Neural crest cell (in vitro differentiated cells): ENCODE measurements at places on chromosomes 12 and 14. TPM values are rescaled to one million over a fixed set of nuclear protein-coding genes. Genes with fewer than 3 reads are reported as not detected.

GRCh38 chr12:13686260-13686659 lies 295.1 kb downstream of the GRIN2B start:
- H3K4me1 ChIP-seq = no peaks in the 10 kb centered on the region
- no peak overlapping the region for H3K4me3 ChIP-seq
- H3K27ac ChIP-seq = no peak overlapping the region
- H3K27me3 ChIP-seq = peaks cover 5% of the 10 kb centered on the region

GRCh38 chr14:96660667-96661066 lies 136.5 kb upstream of the VRK1 start:
- no peak for DNase-seq
- no peaks in the 10 kb centered on the region for H3K36me3 ChIP-seq
- H3K4me3 ChIP-seq = no peak overlapping the region
- no peak overlapping the region for H3K27ac ChIP-seq
- H3K4me1 ChIP-seq = peaks cover 6% of the 10 kb centered on the region

GRCh38 chr14:95255487-95255886 lies 64.2 kb downstream of the CLMN start:
- H3K27ac ChIP-seq = peak overlapping the region; percentile 2
- DNase-seq = peak; percentile 58
- no peaks in the 10 kb centered on the region for H3K36me3 ChIP-seq
- H3K27me3 ChIP-seq = no peaks in the 10 kb centered on the region

- no peak for DNase-seq
- no peaks in the 10 kb centered on the region for H3K27me3 ChIP-seq
- H3K27ac ChIP-seq = no peak overlapping the region
- H3K4me3 ChIP-seq = no peak overlapping the region
- no peaks in the 10 kb centered on the region for H3K4me1 ChIP-seq
- H3K36me3 ChIP-seq = peaks cover 8% of the 10 kb centered on the region
Observed at GRCh38 chr14:102279282-102279681, 25.7 kb downstream of the MOK start.

- peaks cover 3% of the 10 kb centered on the region for H3K36me3 ChIP-seq
- no peak overlapping the region for H3K27ac ChIP-seq
- H3K27me3 ChIP-seq = no peaks in the 10 kb centered on the region
- H3K4me3 ChIP-seq = no peak overlapping the region
Observed at GRCh38 chr14:74065746-74066575, 18.3 kb downstream of the ALDH6A1 start.

DNA sequence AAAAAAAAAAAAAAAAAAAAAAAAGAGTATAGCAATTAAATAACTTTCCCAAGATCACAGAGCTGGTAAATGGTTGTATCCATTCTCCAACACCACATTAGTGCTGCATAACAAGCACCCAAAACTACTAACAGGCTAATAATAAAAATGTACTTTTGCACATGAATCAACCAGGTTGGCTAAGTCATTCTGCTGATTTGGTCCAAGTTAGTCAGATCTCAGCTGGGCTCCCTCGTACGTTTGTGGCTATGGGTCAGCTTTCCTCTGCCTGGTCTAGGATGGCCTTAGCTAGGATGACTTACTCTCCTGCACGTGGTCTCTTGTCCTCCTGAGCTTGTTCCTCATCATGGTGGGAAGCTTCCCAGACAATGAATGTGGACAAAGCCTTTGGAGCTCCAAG lies 7.9 kb upstream of the PLEKHG6 start:
- no peak overlapping the region for H3K27ac ChIP-seq
- no peaks in the 10 kb centered on the region for H3K36me3 ChIP-seq
- no peak for DNase-seq
- H3K27me3 ChIP-seq = peaks cover 4% of the 10 kb centered on the region
- no peak overlapping the region for H3K4me3 ChIP-seq
- H3K4me1 ChIP-seq = peaks cover 10% of the 10 kb centered on the region

DNA sequence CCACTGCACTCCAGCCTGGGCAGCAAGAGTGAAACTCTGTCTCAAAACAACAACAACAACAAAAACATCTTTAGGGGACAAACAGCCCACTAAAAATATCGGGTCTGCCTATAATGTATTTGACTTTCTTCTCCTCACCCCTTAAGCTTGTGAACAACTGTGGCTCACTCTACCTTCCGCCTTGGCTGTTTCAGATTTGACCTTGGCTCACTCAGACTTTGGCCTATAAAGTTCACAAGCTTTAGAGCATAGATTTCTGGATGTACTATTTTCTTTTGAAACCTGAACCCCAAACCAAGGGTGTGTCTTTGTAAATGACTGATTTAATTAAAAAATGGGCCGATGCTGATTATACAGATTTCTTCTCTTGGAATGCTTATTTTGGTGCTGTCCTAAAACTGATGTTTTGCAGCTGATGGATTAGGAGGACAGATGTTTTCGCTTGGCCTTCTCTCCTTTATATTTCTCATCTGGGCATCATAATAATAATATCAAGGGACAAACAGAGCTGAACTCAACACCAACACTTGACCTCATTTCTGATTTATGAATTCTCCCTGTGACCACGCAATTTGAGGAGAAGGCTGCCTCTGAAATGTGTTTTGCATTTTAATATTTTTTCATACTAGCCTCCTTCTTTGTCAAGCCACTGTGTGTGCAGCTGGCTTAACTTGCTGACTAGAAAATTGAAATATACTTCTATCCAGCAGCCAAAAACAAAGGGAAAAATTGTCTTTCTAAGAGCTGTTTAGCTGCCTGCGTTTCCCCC lies 40.2 kb upstream of the RASSF3 start:
- no peaks in the 10 kb centered on the region for H3K27me3 ChIP-seq
- no peak for DNase-seq
- no peak overlapping the region for H3K27ac ChIP-seq
- H3K4me1 ChIP-seq = no peaks in the 10 kb centered on the region
- peaks cover 4% of the 10 kb centered on the region for H3K36me3 ChIP-seq

Gene CDK17
- total RNA-seq = 32.8 and 33.4 TPM in 2 replicates

Gene NANOG
- total RNA-seq = 0.05 TPM in 1 of 2 replicates, not detected in the other

Gene LPAR5
- total RNA-seq = not detected in 2 replicates

- peaks cover 3% of the 10 kb centered on the region for H3K36me3 ChIP-seq
- H3K4me3 ChIP-seq = peak overlapping the region; percentile 47
- peaks cover 45% of the 10 kb centered on the region for H3K4me1 ChIP-seq
- peak overlapping the region; percentile 97 for H3K27ac ChIP-seq
Observed at GRCh38 chr12:89280833-89281538, 71.3 kb downstream of the DUSP6 start.

- DNase-seq = no peak
- H3K27me3 ChIP-seq = peaks cover 34% of the 10 kb centered on the region
- peaks cover 19% of the 10 kb centered on the region for H3K36me3 ChIP-seq
Observed at GRCh38 chr12:44873898-44874297, 2.2 kb downstream of the NELL2 start.

- H3K4me1 ChIP-seq = no peaks in the 10 kb centered on the region
- no peaks in the 10 kb centered on the region for H3K36me3 ChIP-seq
- no peak overlapping the region for H3K27ac ChIP-seq
- H3K4me3 ChIP-seq = no peak overlapping the region
- H3K27me3 ChIP-seq = no peaks in the 10 kb centered on the region
- DNase-seq = no peak
Observed at GRCh38 chr14:76422662-76423061, 46.7 kb downstream of the ESRRB start.

GRCh38 chr12:74917743-74918142 lies 291.9 kb downstream of the KCNC2 start:
- no peak for DNase-seq
- no peaks in the 10 kb centered on the region for H3K36me3 ChIP-seq
- H3K27me3 ChIP-seq = no peaks in the 10 kb centered on the region
- H3K4me1 ChIP-seq = no peaks in the 10 kb centered on the region
- H3K27ac ChIP-seq = no peak overlapping the region

GRCh38 chr14:102683399-102684297 lies 91.2 kb downstream of the RCOR1 start:
- DNase-seq = no peak
- peaks cover 8% of the 10 kb centered on the region for H3K4me1 ChIP-seq
- no peaks in the 10 kb centered on the region for H3K27me3 ChIP-seq
- no peak overlapping the region for H3K27ac ChIP-seq
- peaks cover 5% of the 10 kb centered on the region for H3K36me3 ChIP-seq
- no peak overlapping the region for H3K4me3 ChIP-seq

DNA sequence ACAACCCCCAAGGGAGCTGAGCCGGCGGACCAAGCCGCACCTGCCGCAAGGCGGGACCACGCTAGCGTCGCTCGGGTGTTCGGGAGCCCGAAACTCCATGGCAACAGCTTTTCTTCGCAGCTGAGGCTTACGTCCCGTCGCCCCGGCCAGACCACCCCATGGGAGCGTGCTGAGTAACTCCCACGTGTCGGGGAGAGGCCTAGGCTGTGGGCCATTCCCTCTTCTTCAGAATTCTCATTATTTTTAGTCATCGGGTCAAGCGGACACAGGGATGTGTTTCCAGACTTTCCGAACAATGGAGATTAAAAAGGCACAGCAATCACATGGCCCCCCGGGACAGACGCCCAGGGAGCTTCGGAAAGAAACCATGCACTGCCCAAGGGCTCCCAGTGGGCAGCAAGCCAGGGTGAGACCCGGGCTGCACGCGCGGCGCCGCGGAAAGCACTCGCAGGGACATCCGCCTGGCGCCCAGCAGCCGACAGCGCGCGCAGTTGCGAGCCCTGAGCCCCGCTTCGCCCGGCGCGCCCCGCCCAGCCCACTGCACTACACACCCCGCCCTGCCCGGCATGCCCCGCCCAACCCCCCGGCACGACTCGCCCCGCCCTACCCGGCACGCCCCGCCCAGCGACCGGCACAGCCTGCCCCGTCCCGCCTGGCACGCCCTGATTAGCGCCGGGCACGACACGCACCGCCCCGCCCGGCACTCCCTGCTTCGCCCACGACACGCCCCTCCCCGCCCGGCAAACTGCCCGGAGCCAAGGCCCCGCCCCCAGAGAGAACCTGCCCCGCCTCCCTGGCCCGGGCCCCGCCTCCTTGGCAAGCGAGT lies 422 bp upstream of the AK7 start:
- peaks cover 15% of the 10 kb centered on the region for H3K27me3 ChIP-seq
- no peaks in the 10 kb centered on the region for H3K36me3 ChIP-seq
- H3K4me1 ChIP-seq = peaks cover 17% of the 10 kb centered on the region
- DNase-seq = peak; percentile 99
- H3K27ac ChIP-seq = peak overlapping the region; percentile 60
- peak overlapping the region; percentile 91 for H3K4me3 ChIP-seq

DNA sequence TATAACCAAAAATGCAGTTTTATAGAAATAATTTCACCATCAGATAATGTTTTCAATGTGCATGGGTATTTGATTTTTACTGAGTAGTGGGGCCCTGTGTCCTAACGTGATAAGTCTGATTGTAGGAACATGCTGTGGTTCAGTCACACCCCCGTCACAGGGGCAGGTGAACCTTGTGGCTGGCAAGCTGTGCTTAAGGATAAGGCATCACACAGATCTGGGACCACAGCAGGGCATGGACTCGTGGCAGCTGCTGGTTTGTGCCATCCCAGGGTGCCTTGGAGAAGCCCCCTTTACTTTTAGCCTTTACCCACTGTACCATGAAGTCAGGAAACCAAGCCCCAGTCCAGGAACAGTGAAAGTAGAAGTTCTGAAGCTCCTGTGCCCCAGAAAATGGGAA lies 16.7 kb downstream of the CCNK start:
- H3K36me3 ChIP-seq = peaks cover 9% of the 10 kb centered on the region
- no peaks in the 10 kb centered on the region for H3K4me1 ChIP-seq
- H3K27me3 ChIP-seq = no peaks in the 10 kb centered on the region
- no peak overlapping the region for H3K27ac ChIP-seq

Gene NDUFA12
- 124 and 127 TPM in 2 replicates for total RNA-seq

Gene GPR65
- total RNA-seq = not detected in 2 replicates

Gene KRT71
- total RNA-seq = not detected in 2 replicates

Gene TMEM117
- total RNA-seq = 7.3 and 7.6 TPM in 2 replicates

Gene B4GALNT1
- total RNA-seq = 18.6 and 19.5 TPM in 2 replicates
